ENCODE measurements at places on chromosomes 6 and 20. TPM values are rescaled to one million over a fixed set of nuclear protein-coding genes. Genes with fewer than 3 reads are reported as not detected.

NHSL1 gene
- 6.3 TPM for total RNA-seq

GHRH gene
- not detected for total RNA-seq

ZNF512B gene
- total RNA-seq: 6.1 TPM

MSH5 gene
- 4.0 TPM for total RNA-seq

COL19A1 gene
- not detected for total RNA-seq

SCUBE3 gene
- total RNA-seq: not detected

AGPAT4 gene
- 4.9 TPM for total RNA-seq

PSORS1C1 gene
- 6.3 TPM for total RNA-seq

SLC17A3 gene
- total RNA-seq: not detected

SAMD3 gene
- total RNA-seq: not detected

SLC17A4 gene
- total RNA-seq: not detected

MUC22 gene
- total RNA-seq: under 0.01 TPM

Measured in bronchial epithelial cell (primary cell).